ENCODE measurements at places on chromosomes 6 and 20.

DNA sequence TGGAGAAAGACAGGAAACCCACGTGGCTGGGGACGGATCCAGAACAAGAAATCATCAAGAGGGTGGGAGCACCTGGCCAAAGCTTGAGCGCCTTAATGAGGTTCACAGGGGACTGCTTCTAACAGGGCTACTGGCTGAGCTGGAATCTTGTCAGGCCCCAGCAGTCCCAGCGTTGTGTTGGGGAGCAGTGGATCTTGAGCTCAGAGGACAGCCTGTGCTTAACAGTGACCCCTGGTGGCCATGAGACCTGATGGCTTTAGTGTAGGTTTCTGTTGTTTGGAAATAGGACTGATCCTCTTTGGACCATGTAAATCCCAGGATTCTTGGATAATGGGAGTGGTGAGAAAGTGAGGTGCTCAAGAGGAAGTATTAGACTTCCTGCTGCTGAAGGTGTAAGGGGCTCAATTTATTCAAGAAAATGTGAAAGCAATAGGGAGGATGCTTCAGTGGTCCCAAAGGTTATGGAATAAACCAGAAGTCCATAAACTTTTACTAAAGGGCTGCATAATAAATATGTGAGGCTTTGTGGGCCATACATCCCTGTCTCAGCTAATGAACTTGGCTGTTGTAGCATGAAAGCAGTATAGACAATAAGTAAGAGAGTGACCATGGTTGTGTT, 216.2 kb downstream of the NFATC2 start:
- peak; percentile 25 for DNase-seq

DNA sequence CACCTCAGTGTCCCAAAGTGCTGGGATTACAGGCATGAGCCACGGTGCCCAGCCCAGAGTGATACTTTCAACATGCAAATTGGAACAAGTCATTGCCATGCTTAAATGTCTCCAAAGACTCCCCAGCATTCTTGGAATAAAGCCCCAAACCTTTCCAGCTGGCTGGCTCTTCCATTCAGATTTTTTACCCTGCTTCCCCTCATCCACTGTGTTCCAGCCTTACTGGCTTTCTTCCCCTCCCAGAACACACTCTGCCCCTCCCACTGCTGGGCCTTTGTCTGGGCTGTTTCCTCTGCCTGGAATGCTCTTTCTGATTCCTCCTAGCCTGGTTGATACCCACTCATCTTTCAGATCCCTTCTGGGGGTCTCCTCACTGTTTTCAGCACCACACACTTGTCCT, 40.1 kb upstream of the NNAT start:
- no peak for DNase-seq

GRCh38 chr6:113137426-113137825, 719.7 kb upstream of the MARCKS start:
- peak; percentile 7 for DNase-seq

DNA sequence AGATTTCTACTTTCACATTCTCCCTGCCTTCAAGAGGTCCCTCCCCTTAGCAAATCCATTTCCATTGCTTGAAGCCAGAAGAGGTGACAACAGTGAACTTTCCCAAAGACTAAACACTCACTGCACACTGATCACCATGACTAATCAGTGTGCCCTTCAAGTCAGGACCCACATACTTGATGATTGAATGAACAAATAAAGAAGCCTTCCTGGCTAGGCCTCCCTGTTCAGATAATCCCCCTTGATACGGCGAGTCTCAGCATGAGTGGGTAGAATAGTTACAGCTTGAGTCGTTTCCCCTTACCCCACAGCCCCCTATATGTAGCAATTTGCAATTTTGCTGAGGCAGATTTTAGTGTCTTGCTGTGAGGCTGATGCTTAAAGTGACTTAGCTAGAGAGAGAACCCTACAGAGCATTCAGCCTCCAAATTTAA, 102.2 kb downstream of the UNC5CL start:
- peak; percentile 99 for DNase-seq

- no peak for DNase-seq
Observed at GRCh38 chr20:61113731-61114130, 138.3 kb upstream of the CDH4 start.

DNA sequence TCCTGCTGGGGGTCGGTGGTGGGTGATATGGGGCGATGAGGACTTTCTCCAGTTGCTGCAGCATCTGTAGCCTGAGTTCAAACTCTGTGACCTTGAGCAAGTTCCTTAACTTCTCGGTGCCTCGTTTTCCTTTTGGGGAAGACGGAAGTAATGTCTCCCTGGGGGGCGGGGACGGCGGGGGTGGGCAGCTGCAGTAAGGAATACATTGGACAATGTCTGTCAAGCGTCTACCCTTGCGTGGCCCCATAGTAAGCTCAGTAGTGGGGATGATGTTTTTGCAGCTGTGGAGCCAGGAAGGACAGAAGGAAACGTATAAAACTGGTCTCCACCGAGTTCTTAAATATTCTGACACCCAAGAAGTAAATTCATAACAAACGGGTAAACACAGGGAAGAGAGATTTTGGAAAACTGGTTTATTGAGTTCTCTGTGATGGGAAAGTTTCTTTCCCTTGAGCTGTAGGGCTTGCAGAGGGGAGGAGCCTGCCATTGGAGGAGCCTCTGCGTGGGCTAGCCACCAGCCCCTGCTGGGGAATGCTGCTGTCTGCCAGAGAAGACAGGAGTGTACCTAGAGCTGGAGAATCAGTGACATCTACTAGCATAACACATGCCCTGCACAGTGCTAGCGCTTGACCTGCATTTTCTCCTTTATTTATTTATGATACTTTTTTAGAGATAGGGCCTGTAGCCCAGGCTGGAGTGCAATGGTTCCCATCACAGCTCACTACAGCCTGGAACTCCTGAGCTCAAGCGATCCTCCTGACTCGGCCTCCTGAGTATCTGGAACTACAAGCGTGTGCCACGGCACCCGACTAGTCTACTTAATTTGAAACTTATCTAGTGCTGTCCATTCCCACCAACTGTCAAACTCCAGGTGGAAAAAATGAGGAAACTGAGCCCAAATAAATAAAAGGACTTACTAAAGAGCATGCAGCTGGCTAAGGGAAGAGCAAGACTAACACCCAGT, 1.2 kb upstream of the ACSS1 start:
- DNase-seq: no peak

Measured in renal cortical epithelial cell (primary cell).